Endodermal cell (in vitro differentiated cells): ENCODE measurements at places on chromosomes 4 and X.

GRCh38 chrX:110569506-110569905 lies 210.9 kb downstream of the RTL9 start:
- no peak for DNase-seq

GRCh38 chr4:182019148-182019652 lies 224.0 kb upstream of the TENM3 start:
- DNase-seq = no peak

GRCh38 chr4:6556263-6556662 lies 18.7 kb upstream of the MAN2B2 start:
- DNase-seq = no peak

DNA sequence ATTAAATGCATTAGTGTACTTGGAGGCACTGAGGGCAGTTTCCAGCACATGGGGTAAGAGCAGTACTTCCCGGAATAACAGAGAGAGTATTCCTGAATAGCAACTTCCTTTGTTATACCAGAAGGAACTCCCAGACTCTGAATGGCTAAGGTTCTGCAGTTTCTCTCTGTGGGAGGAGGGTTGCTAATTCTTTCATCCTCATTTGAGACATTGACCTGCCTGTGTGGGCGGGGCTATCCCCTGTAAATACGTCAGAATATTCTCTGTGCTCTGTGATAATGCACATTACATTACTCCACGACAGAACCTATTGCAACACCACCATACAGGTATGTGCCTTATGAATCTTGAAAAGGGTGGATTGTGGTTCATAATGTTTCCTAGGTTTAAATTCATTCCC lies 52.7 kb downstream of the SPINK2 start:
- no peak for DNase-seq

DNA sequence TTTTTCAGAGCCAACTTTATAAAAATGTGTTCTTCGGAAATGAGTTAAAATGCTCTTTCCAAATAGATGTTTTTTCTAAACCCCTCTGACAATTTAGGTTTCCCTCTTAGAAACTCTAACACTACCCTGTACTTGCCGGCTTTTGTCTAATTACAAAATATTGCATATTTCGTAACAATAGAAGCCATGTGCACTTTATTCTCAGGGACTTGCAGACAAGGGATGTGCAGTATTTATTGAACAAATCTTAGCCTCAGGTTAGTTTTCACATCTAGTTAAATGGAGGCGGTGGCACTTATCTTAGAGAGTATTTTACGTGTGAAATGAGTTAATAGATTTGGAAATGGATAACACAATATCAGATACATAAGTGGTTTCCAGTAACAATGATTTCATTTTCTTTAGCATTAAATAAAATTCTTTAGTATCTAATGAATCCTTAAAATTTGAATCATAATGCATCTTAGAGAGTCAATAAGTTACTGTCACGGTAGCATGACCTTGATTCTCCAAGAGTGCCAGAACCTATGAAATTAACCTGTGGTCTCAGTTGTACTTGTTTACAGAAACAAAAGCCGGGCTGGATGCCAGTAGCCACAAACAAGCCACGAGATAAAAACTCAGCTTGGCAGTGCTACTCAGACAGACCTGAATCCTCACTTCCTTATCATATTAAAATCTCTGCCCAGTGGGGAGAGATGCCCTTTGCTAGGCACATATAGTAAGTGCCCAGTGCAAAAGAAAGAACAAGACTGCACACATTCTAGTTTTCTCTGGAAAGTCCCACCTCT lies 772 bp upstream of the PABPC4L start:
- DNase-seq = no peak

- no peak for DNase-seq
These were observed 1142.2 kb downstream of the C4orf33 start for GRCh38 chr4:130238121-130238520.

GRCh38 chr4:138734746-138735145 lies 280.8 kb upstream of the NOCT start:
- DNase-seq = no peak

- peak; percentile 86 for DNase-seq
These were observed at the start of gene KCNIP4 for GRCh38 chr4:21948347-21949072. Gene KCNIP4, minus strand, starts transcription at chr4:21948772.

DNA sequence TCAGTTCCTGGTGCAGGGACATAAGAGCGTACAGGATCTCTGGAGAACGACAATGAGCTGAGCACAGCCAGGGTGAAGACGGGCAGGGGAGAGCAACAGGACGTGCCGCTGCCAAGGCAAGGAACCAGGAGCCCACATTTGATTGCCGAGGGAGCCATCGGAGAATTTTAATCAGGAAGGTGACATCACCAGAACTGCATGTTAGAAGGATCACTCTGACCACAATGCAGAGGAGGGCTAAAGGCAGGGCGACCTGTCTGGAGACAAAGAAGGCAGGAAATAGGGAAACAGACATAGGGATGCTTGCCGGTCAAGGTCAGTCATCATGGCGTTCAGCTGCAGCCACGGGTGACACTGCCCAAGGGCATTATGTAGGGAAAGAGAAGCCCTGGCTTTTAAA lies 81.4 kb downstream of the RBM47 start:
- no peak for DNase-seq

GRCh38 chr4:177375372-177375771 lies 65.7 kb downstream of the NEIL3 start:
- no peak for DNase-seq

- no peak for DNase-seq
These were observed 448.5 kb downstream of the TRAM1L1 start for GRCh38 chr4:116636917-116637316.

GRCh38 chr4:145438298-145438697 lies 43.4 kb upstream of the SMAD1 start:
- DNase-seq = no peak

DNA sequence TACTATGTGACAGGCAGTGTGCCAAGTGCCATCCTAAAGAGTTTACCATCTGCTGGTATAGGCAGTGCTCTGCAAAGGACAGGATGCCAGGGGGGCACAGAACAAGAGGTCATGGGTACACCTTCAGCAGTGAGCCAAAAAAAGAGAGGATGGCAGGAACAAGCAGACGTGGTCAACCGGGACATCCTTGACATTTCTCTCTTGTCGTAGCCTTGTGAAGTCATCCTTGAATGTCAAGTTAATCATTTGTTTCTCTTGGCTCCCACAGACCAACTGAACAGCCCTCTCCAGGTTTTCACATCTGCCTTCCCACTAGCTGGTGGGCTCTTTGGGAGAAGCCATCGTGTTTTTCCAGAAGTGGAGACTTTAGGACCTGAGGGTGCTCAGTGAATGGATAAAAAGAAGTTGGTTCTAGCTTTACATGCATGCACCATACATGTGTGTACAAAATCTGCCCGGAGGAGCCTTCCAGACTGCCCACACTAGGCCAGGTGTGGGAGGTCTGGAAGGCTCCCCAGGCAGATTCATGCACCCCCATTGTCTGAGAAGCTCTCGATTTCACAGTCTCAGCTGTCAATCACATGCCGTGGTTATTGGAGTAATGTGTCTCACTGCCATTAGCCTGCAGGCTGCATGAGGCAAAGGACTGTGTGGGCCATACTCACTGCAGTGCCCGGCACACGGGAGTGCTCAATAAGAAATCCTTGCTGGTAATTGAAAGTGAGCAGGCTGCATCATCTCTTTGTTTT lies 16.4 kb downstream of the PNMA6F start:
- DNase-seq = no peak

- peak; percentile 61 for DNase-seq
These were observed 140.3 kb upstream of the SH3RF1 start for GRCh38 chr4:169410839-169411770.

GRCh38 chr4:142475663-142476062 lies 370.4 kb downstream of the INPP4B start:
- DNase-seq = no peak

DNA sequence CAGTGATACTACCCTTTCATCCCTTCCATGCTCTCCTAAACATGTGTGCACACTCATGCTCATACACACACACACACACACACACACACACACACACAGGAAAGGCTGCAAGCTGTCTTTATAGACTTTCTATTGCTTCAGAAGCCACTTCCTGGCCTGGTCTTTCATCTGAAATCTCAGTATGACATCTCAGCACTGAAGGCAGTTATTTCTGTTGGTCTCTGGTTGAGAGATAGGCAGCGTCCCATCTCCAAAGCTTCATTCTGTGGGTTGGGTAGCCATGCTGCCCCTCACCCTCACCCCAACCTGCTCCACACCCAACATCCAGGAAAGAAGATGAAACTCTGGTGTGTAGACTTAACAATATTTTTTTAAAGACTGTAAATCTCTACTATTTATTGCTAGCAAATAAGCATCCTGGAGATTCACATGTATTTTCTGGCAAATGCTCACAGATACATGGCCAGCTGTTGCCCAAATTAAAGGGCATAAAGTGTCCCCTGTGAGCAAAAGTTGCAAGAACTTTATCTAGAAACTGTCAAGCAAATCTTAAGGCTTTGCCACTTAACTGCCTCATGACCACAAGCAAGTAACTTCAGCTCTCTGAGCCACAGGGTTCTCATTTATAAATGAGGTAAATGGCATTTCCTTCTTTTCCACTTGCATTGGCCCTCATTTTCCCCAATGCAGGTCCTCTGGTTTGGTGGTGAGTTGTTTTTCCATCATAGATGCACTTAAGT lies 189.8 kb upstream of the AFF2 start:
- DNase-seq = no peak

- no peak for DNase-seq
These were observed 45.8 kb downstream of the NELFA start for GRCh38 chr4:1962980-1963379.

DNA sequence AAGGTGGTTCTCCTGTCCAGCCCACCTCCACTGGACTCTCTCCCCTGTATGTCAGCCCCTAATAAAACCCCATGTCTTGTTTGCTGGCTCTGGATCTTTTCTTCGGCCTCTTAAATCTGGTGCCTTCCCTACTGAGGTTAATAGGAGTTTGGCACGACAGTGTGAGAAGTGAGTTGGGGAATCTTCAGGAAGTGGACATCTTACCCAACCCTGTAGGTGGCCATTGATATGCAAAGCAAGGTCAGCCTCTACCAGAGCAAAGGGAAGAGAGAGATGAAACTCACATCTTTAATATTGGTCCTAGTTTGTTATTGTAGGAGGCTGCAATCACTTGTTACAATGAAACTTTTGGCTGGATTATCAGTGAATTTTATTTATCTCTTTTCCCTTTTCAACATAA lies 111.7 kb downstream of the CHRDL1 start:
- no peak for DNase-seq

GRCh38 chr4:32958586-32958985 lies 2238.4 kb downstream of the PCDH7 start:
- no peak for DNase-seq

- DNase-seq = no peak
These were observed 32.7 kb downstream of the CC2D2A start for GRCh38 chr4:15502384-15502783.

GRCh38 chrX:77450996-77451395 lies 3.8 kb downstream of the FGF16 start:
- DNase-seq = no peak

- DNase-seq = no peak
These were observed 85.4 kb upstream of the RAPGEF2 start for GRCh38 chr4:159017323-159018026.

- DNase-seq = peak; percentile 59
These were observed 6.8 kb upstream of the CLCN5 start for GRCh38 chrX:49915361-49916222.

DNA sequence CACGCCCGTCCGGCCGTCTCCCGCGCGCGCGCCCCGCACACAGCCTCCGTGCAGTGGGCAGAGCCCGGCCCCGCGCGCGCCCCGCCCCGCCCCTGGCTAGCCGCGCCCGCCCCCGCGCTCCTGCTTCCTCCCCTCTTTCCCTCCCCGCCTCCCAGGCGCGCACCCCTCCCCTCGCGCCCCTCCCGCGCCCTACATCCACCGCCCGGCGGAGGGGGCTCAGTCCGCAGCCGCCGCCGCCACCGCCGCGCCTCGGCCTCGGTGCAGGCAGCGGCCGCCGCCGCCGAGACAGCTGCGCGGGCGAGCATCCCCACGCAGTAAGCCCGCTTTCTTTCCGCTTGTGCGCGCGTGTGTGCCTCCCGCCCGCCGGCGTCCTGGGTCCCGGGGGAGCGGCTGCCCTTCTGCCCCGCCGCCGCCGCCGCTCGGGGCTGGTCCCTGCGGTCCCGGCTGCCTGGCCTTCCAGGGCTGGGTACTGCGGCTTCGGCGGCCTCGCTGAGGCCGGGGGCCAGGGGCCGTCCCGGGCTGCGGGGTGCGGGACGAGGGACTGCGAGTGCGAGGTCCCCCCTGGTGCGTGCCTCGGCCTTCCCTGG lies at the start of gene FHL1:
Gene FHL1 (plus strand): TSS at position 219 of the 587 bp plus-strand sequence.
- DNase-seq = peak; percentile 69

DNA sequence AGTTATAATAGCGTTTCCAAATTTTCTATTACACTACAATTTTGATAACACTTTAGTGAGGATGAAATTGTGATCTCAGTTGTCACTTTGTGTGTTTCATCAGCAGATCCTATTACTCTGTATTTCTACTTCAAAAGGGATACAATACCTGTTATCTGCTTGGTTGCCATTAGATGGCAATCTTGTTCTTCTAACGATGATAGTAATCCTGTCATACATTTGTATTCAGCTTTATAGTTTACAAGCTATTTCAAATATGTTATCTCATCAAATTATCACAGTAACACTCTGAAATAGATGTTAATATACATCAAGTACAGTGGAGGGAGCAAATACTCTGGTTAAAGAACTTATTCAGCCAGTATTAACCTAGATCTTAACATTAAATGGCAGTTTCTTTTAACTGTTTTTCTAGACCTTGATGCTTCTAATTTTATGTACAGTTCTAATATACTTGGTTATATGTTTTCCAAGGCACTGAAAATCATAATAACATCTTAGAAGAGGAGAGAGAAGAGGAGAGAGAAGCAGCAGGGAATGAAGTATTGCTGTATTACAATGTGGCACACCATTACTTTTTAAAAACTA lies 292.0 kb downstream of the CCSER1 start:
- DNase-seq = no peak

- DNase-seq = no peak
These were observed 6.0 kb downstream of the PDLIM5 start for GRCh38 chr4:94457692-94458106.
